ENCODE measurements at places on chromosomes 3 and 15.

DNA sequence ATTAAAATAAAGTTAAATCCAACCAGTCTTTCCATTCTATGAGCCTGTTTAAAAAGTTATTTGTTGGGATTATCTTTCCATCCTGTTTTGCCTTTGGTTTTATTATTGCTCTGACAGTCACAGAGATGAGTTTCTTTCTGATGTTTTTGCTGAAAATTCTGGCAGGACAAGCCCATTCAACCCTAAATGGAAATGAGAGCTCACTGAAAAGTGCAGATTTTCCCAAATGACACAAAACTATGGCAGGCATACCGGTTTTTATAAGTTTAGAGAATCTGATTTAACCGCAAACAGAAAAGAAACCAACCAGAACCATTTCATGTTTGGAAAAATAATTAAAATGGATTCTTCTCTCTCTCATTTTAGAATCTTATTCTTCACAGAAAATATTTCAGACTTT lies 238.1 kb upstream of the SGO1 start:
- no peak for DNase-seq

DNA sequence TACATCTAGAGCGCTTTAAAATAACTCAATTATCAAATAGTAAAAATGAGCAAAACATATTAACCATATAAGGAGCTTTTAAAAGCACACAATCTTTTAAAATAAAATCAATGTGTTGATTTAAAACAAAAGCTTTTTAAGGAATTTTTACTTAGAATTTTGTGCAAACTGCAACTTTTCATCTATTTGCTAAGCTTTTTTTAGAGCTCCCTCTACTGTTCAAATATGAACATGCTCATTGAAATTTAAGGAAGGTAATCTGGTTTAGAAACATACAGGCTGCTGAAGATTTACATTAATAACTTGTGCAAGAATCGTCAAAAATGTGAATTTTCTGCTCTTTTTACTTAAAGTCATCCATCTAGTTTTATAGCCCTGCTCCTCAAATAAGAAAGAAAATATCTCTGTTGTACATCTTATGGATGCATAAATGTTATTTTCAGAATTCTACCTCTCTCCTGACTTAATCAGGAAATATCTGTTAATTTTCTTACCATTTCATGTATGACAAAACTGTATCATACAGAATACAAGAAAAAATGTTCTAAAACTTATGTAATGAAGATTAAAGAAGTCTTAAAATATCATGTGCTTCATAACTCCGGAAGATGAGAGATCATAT lies 469.4 kb upstream of the ROBO2 start:
- no peak for DNase-seq

DNA sequence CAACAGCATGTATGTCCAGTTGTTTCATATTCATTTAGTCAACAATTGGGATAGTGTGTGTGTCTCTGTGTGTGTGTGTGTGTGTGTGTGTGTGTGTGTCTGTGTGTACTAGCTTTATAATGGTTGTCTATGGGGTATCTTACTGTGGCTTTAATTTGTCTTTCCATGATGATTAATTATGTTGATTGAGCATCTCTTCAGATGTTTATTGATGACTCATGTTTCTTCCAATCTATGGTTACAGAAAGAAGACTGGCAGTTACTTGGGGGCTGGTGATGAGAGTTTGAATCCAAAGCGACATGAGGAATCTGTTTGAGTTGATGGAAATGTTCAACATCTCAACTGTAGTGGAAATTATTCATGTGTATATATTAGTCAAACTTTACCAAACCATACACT lies 440.1 kb downstream of the ZNF385D start:
- DNase-seq = no peak

- no peak for DNase-seq
These were observed 3.7 kb downstream of the EPHB1 start for GRCh38 chr3:134798681-134799311.

- no peak for DNase-seq
These were observed 263.0 kb downstream of the ULK4 start for GRCh38 chr3:41698898-41699297.

GRCh38 chr3:79018671-79019136 lies 749.1 kb downstream of the ROBO1 start:
- peak; percentile 34 for DNase-seq

DNA sequence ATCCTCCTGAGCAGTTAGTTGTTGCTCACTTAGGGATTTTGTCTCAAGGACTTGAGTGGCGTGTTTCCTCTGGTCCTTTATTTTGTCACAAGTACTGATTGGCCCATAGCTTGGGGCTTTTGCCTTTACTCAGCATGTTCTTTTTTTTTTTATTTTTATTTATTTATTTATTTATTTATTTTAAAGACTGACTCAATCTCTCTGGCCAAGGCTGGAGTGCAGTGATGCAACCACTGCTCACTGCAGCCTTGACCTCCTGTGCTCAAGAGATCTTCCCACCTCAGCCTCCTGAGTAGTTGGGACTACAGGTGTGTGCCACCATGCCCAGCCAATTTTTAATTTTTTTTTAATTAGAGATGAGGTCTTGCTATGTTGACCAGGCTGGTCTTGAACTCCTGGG lies 223.9 kb upstream of the TPM1 start:
- no peak for DNase-seq

- DNase-seq = no peak
These were observed 99.7 kb downstream of the TIGIT start for GRCh38 chr3:114393367-114394072.

GRCh38 chr3:53665608-53666425 lies 171.4 kb downstream of the CACNA1D start:
- no peak for DNase-seq

DNA sequence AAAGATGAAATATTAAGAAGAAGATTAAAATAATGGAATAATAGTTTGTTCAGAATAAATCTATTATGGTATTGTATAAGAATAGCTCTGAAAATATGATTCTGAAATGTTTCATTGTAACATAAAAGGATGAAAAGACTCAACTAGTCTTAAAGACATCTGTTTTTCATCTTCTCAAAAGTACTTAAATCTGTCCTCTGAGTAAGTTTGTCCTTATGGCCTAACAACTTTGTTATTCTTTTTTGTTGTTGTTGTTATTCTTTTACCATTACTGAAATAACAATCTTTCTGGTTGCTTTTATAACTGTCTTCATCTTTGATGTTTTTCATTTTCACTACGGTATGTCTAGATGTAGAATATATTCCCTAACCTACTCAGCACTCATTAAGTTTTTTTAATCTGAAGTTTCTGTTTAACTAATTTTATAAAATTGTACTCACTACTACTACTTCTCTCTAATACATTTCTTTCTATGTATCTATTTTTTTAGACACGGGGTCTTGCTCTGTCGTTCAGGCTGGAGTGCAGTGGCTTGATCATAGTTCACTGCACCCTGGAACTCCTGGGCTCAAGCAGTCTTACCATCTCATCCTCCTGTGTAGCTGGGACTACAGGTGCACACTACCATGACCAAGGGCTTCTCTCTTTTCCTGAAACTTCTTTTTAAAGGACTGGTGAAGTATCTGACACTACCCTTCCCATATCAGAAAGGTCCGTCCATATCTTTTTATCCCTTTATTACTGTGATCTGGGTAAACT lies 240.7 kb downstream of the PCCB start:
- no peak for DNase-seq

DNA sequence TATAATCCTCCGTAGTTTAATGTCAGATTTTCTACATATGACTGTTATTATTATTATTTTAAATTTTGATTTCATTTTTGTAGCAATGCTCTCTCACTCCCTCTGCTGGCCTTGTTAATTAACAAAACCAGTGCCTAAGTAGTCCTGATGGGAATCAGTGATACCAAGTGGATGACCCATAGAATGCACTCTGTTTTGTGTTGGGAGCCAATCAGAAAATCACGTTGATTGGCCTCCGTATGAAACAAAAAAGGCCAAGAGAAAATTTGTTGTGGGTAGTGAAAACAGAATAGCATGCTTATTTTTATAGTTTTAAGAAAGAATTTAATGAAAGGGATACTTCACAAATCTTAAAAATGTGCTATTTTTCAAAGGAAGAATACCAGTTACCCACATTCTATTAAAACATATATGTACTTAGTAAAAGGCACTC lies 34.4 kb upstream of the MEIS2 start:
- no peak for DNase-seq

- DNase-seq = no peak
These were observed 74.8 kb downstream of the PLOD2 start for GRCh38 chr3:146086211-146086610.

GRCh38 chr15:73455876-73456275 lies 12.9 kb downstream of the REC114 start:
- no peak for DNase-seq

- DNase-seq = no peak
These were observed 65.8 kb downstream of the SCN5A start for GRCh38 chr3:38583688-38584087.

- DNase-seq = peak; percentile 66
These were observed 25.1 kb downstream of the SHISA5 start for GRCh38 chr3:48478626-48479555.

- DNase-seq = no peak
These were observed 10.9 kb upstream of the LYSMD4 start for GRCh38 chr15:99744142-99744541.

DNA sequence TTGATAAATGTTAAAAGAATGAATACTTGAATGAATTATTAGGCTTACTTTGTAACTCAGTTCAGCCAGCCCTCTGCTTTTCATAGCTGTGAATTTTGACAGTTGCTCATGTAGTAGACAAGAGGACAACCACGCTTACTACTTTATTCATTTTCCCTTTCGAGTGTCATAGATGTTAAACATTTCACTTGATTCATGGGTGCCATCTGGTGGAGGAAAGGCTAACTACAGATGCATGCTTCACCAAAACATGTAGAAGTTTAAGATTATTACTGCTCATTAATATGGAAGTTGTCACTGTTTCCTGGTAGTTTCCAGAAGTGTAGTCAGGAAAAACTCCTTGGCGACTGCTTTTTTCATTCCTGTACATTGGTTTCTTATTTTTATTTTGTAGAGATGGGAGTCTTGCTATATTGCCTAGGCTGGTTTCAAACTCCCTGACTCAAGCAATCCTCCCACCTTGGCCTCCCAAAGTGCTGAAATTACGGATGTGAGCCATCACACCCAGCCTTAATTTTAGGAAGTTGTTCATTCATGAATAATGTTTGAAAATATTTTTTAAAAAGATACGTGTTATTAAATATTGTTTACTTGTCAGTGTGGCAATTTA lies 163.2 kb downstream of the B3GALNT1 start:
- DNase-seq = peak; percentile 72

GRCh38 chr3:132966374-132966773 lies 71.8 kb upstream of the TMEM108 start:
- DNase-seq = no peak

GRCh38 chr3:187763850-187764648 lies 18.8 kb upstream of the BCL6 start:
- DNase-seq = no peak

DNA sequence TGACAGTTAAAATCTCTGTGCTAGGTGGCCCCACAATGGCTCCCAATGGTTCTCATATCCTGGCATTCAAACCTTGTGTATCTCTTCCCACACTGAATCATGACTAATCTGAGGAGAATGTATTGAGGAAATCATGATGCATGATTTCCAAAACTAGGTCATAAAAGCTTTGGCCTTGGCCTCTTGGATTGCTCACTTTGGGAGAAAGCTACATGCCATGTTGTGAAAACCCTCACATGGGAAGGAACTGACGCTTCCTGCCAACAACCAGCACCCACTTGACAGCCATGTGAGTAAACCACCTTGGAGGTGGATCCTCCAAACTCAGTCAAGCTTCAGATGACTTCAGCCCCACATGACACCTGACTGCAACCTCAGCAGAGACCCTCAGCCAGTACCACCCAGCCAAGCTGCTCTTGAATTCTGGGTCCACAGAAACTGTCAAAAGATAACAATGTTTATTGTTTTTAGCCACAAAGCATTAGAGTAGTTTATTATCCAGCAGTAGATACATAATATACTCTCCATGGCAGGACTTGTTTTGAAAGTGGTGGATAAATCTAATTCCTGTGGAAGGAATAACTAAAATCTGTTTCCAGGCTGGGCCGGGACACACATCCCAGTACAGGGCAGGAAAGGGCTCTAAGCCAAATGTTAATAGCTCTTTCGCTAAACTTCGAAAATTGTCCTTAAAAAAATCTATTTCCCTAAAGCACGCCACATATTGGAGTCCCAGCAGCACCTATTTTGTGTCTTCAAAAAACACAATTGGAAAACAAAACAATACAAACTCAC lies 1.0 kb upstream of the ZNF620 start:
- no peak for DNase-seq

GRCh38 chr15:73637527-73637926 lies 4.3 kb upstream of the NPTN start:
- DNase-seq = no peak

DNA sequence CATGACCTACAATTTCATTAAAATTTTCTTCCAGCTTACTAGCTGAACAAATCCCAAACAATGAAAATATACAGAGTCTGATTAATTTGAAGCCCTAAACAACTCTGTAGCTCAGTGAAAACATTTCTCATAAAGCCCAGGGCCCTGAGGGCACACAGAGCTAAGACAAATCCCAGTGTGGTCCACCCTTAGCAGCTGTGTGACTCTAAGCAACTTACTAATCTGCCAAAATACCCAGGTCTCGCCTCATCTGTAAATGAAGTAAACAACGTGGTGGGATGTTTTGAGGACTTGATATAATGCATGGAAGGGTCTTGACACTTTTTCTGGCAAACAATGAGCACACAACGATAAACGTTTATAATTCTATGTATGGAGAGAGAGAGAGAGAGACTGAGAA lies 158.4 kb downstream of the FHIT start:
- no peak for DNase-seq

GRCh38 chr15:75599401-75599800 lies 20.3 kb upstream of the PTPN9 start:
- DNase-seq = no peak

GRCh38 chr15:96346409-96346970 lies 16.0 kb downstream of the NR2F2 start:
- DNase-seq = no peak

- peak; percentile 20 for DNase-seq
These were observed 1.4 kb upstream of the NECTIN3 start for GRCh38 chr3:111069974-111070771.

- DNase-seq = no peak
These were observed 716.9 kb downstream of the ZBBX start for GRCh38 chr3:166663194-166663593.

GRCh38 chr15:41655716-41656115 lies 4.5 kb upstream of the MGA start:
- DNase-seq = no peak

GRCh38 chr15:25678500-25678855 lies 184.6 kb downstream of the ATP10A start:
- DNase-seq = no peak

DNA sequence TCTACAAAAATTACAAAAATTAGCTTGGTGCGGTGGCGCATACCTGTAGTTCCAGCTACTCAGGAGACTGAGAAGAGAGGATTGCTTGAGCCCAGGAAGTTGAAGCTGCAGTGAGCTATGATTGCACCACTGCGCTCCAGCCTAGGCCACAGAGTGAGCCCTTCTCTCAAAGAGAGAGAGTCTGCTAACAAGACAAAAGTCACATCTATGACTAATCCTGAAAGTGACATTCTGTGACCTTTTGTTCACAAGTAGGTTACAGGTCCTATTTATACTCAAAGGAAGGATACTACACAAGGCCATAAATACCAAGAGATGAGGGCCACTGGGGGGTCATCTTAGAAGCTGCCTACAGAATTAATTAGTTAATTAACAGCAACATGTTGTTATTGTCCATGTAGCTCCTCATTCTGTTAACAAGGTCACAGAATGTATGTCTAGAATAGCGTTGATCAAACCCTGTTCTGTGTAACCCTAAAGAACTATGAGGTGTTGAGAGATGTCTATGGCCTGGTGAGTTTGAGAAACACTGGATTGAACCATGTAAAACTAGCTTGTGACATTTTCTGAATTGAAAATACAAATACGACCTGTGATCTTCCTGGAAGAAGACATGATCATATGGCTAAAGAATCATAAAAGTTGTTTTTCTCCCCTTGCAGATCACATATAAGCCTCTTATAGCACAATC lies 97.0 kb downstream of the SAMMSON start:
- DNase-seq = no peak

Measured in activated T-cell treated with anti-CD3 and anti-CD28 coated beads, Interleukin-2, amount 50 U/mL, for 48 hours (primary cell).